Esophagus squamous epithelium (tissue), 5 donors: ENCODE measurements at places on chromosomes 6 and 20.

- DNase-seq = no peak
These were observed 74.6 kb downstream of the CDH22 start for GRCh38 chr20:46233701-46234100.

- DNase-seq = no peak
These were observed 96.6 kb downstream of the YTHDF1 start for GRCh38 chr20:63119121-63119962.

GRCh38 chr6:16061818-16062217 is 67.1 kb upstream of the MYLIP start:
- no peak for DNase-seq

DNA sequence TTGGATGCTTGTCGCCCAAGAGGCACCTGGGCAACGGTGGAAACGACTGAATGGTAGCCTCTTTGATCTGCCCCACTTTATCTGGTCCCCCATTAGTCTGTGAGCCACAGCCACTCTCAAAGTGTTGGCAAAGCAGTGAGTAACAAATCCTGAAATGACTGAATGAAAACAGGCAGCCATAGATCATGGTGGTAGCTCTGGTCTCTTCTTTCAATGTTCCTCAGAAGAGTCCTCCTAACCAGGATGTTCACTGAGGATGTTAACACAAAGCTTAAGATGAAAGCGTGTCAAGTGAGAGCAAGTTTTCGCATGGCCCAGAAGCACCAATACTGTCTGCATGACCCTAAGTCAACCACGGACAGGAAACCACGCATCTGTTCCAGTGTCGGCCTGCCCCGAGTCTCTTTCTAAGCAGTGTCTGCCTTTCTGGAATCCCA is 107.3 kb downstream of the IRF4 start:
- DNase-seq = no peak

GRCh38 chr6:29419516-29419915 is 4.8 kb downstream of the OR12D1 start:
- no peak for DNase-seq

- DNase-seq = no peak
These were observed 11.0 kb downstream of the DUSP22 start for GRCh38 chr6:303263-303662.

- DNase-seq = no peak
These were observed 9.9 kb downstream of the SMOC2 start for GRCh38 chr6:168450917-168451316.

GRCh38 chr6:13048113-13048512 is 280.2 kb downstream of the TBC1D7 start:
- DNase-seq = no peak

DNA sequence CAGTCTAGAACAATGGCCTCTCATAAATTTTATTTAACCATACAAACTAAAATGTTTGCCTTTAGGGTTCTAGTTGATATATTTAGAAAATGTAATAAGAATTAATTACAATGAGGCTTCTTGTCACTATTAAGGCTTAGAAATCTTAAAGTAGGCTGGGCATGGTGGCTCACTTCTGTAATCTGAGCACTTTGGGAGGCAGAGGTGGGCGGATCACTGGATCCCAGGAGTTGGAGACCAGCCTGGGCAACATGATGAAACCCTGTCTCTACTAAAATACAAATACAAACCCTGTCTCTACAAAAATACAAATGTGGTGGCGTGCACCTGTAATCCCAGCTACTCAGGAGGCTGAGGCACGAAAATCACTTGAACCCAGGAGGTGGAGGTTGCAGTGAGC is 99.0 kb upstream of the ADGRF1 start:
- DNase-seq = no peak

DNA sequence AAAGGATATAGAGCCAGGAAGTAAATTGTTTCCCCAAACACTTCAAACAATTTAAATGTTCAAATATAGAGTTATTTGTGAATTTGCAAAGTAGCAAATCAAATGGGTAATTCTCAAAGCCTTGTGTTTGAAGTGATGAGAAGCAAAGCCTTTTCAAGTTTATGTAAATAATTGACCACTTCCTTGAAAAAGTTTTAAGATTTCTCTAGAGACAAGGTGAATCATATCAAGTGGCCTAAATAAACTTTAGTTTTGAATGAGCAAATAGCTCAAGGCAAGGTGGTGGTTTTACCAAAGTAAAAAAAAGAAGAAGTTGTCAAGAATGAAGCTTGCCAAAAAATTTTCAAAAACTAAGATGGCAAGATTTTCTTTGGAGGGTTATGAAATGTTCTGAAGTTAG is 42.6 kb upstream of the IFNGR1 start:
- DNase-seq = no peak

DNA sequence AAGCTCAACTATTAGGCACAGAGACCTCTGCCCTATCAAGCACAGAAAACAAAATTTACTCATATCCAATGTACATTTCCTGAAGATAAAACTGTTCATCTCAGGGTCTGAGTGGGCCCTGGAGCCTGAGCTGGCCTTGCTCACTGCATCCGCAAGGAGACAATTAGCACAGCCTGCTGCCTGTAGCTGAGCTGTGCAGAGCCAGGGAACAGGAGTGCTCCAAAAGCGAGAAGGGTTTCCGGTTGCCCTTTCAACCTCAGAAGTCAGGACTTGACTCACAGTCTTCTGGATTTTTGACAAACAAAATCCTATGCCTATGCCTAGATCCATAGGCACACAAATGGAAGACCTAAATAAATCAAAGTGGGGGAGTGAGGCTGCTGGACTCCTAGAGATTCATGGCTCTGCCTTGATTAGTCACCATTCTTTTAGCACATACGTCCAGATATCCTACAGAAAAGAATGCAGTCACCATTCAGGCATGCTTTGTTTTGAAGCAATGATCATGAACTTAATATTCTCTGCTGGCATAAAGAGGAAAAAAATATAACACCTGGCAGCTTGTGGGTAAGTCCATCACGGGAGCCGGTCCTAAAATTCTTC is 73.5 kb downstream of the BFSP1 start:
- no peak for DNase-seq

- DNase-seq = no peak
These were observed 8.3 kb downstream of the MDGA1 start for GRCh38 chr6:37689381-37689780.

GRCh38 chr6:14573703-14574290 is 456.2 kb downstream of the CD83 start:
- no peak for DNase-seq

GRCh38 chr20:58020656-58021454 is 207.6 kb downstream of the ANKRD60 start:
- DNase-seq = no peak

DNA sequence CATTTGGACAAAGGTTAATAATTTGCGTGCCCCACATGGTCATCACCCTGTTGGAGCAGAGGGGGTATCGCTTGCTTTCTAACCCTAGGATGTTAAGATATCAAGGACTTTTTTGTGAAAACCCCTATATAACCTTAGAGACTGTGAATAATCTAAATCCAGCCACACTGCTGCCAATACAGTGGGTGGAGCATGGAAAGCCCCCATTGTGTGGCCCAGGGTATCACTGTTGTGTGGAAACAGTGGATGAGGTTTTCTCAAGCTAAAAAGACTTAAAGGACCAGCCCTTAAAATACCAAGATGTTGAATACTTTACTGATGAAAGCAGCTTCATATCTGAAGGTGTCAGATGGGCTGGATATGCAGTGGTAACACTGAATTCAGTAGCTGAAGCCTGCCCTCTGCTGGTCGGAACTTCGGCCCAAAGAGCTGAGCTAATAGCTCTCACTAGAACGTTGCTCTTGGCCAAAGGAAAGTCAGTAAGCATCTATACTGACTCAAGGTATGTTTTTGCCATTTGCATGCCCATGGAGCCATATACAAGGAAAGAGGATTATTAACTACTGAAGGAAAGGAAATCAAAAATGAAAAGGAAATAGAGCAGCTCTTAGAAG is 695.2 kb downstream of the PHF3 start:
- DNase-seq = no peak

GRCh38 chr20:2838170-2838797 is 2.2 kb downstream of the PCED1A start:
- no peak for DNase-seq

GRCh38 chr6:31083742-31084354 is 28.5 kb downstream of the C6orf15 start:
- no peak for DNase-seq

GRCh38 chr20:4521170-4521968 is 200.3 kb upstream of the PRND start:
- DNase-seq = no peak

DNA sequence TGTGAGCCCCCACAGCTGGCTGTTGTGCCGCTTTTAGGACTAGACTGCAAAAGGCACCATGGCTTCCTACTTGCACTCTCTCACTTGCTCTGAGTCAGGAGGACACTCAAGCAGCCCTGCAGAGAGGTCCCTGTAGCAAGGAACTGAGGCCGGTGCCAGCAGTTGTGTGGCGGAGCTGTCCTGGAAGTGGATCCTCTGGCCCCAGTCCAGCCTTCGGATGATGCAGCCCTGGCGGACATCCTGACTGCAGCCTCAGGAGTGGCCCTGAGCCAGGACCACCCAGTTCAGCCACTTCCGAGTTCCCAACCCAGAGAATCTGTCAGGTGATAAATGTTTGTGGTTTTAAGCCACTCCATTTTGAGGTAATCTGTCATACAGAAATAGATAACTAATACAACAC is 17.5 kb downstream of the CTCFL start:
- DNase-seq = no peak

DNA sequence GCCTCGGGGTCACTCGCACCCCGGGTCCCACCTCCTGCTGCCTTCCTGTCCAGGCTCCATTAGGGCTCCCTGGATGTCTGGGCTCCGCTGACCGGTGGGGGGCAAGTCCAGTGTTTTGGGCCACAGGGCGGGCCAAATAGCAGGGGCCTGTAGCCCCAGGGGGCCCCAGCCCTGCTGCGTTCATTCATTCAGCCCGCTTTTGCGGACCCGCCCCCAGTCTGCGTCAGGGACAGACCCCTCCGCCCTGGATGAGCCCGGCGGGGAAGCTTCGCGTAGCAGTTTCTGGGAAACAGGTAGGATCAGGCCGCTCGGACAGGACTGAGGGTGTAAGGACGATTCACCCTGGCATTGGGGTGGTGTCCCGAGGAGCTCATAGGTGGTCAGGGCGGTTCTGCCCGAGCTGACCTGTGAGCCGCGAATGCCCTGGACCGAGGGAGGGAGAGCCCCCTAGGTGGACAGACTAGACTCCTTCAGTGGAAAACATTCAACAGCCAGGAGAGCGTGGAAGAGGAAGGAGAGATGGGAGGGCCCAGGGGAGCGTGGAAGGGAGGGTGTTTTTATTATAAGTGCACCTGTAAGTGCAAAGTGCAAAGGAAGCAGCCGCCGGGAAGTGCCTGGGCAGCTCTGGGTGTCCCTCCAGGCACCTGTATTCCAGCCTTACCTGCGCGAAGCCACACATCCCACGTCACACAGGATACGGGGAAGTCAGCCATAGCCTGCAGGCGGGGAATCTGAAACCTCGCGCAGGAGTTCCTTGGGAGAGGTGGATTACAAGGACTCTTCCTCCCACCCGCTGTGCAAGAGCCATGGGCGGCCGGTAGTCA is 662 bp downstream of the ENTPD6 start:
- no peak for DNase-seq

- DNase-seq = no peak
These were observed 51.3 kb downstream of the GRM4 start for GRCh38 chr6:34094474-34095135.

GRCh38 chr20:37961066-37961465 is 58.1 kb downstream of the VSTM2L start:
- no peak for DNase-seq

GRCh38 chr20:58715801-58716475 is 23.3 kb downstream of the NPEPL1 start:
- DNase-seq = no peak

GRCh38 chr6:128259730-128260685 is 260.4 kb downstream of the PTPRK start:
- no peak for DNase-seq

GRCh38 chr6:5746759-5747130 is 260.0 kb downstream of the NRN1 start:
- DNase-seq = no peak

- DNase-seq = no peak
These were observed 865.8 kb downstream of the TBC1D32 start for GRCh38 chr6:120468486-120468885.

GRCh38 chr6:144340541-144341371 is 55.6 kb downstream of the UTRN start:
- DNase-seq = no peak

DNA sequence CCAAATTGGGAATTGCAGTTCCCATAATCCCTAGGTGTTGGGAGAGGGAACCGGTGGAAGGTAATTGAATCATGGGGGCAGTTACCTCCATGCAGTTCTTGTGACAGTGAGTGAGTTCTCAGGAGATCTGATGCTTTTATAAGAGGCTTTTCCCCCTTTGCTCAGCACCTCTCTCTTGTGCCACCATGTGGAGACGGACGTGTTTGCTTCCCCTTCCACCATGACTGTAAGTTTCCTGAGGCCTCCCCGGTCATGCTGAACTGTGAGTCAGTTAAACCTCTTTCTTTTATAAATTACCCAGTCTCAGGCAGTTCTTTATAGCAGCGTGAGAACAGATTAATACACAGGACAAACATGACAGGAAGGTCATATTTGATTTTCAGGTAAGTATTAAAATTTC is 25.3 kb upstream of the HECA start:
- DNase-seq = no peak

GRCh38 chr6:23875006-23875405 is 251.0 kb upstream of the NRSN1 start:
- no peak for DNase-seq

DNA sequence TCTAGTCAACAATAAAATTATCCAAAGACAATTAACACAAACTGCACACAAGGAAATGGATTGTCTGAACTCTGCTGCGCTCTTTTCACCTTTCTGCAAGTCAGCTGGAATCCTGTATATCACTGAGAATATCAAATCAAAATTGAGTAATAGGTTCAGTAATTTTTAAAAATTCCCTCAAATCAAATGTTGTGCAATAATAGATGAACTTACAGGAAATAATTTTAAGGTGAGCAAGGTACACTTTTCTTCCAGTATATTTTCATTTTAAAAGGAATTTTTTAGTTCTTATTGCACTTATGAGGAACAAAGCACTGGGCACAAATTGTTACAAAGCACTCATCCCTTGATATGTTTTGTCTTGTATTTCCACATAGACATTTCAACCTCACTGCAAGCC is 1.2 kb downstream of the SAYSD1 start:
- no peak for DNase-seq

DNA sequence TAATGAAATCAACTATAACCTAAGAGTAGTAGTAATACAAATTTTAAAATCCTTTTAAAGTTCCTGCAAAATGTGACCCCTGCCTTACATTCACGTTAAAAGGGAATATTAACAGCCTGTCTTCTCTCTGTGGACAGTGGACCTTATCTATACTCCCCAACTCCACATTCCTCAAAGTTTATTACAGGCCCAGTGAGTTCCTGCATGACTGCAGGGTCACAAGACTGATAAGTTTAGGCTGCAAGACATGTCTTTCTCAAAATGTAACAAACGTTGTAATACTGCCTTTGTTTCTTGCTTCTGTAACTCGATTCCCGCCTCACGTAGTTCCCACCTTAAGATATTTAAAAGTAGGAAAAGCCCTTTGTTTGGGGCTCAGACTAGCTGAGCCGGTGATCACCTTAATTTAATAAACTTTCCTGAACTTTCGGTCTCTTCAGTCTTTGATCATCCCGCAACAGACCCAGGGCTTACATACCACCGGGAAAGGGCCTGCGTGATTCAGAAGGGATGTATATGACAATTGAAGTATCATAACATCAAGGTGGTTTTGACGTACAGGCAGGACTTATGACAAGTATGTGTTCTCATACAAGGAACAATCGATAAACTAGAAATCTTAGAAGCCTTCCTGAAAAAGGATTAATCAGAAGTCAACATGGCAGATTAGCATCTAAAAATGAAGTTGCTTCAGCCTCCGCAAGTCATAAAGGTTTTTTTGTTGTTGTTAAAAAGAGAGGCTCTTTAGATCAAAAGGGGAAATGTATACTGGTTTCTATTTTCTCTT is 3.0 kb downstream of the IL22RA2 start:
- no peak for DNase-seq

- no peak for DNase-seq
These were observed 140.7 kb downstream of the PLCB1 start for GRCh38 chr20:8272766-8273165.
